H9 (cell line): ENCODE measurements at places on chromosomes 7 and 10. TPM values are rescaled to one million over a fixed set of nuclear protein-coding genes. Genes with fewer than 3 reads are reported as not detected.

DNA sequence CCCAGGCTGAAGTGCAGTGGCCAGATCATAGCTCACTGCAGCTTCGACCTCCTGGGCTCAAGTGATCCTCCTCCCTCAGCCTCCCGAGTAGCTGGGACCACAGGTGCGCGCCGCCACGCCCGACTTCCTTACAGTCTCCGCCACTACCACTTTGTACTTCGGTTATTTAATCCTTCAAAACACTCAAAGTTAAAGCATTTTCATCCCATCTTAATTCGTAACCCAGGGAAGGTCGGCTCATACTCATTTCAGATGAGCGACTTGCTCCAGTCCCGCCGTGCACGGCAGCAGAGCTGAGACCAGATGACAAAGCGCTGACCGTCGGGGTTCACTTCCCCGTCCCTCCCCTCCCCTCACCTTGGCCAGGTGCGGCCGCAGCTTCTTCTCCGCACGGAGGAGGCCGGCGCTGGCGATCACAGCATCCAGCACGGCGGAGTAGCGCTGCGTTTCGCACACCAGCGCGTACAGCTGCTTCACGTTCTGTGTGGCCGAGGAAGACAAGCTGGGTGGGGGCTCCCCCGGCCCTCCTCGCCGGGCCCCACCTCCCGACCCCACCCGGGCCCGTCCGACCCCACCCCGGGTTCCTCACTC is 457 bp downstream of the NSUN5 start:
- no peak for DNase-seq

- no peak for DNase-seq
Measured at GRCh38 chr10:127947211-127947610, 40.3 kb downstream of the PTPRE start.

DNA sequence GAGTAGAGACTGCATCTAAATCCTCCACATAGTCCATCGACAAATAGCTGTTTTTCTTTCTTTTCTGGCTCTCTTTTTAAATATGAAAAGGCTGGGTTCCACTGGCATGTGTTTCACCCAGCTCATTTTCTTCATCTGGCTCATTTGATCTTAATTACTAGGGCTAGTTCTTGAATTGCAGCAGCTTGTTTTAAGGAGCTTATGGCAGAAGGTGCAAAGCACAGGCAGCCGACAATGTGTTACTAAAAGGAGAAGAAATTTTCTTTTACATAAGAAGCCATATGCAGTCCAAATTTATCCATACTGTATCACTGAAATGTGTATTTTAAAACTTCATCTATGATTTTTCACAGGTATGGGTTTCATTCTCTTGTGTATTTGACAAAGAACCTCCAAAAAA is 205.6 kb upstream of the PTER start:
- no peak for DNase-seq

DNA sequence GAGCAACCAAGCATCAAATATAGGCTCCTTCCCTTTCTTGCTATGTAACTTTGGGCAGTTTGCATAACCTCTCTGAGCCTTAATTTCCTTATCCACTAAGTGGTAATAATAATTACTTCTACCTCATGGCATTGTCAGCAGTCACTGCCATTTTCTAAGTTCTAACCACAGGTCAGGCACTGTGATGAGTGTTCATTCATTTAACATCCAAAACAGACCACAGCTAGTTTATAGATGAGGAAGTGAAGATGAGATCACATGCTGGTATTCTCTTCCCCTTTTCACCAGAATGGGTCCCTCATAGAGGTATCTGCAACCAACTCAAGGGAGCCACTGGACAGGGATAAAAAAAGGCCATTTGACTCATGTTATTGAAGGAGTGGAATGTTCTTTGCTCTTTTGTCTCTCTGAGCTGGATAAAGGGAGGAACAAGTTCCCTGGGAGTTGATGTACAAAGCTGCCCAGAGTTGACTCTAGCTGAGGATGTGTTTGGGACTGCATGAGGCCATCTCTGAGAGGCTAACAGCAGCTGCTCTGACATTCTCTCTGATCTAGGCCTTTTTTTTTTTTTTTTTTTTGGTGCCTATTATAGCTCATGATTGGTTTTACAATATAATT is 65.0 kb downstream of the DNAJC12 start:
- DNase-seq: no peak

- no peak for DNase-seq
Measured at GRCh38 chr7:124514471-124514870, 251.1 kb downstream of the GPR37 start.

DNA sequence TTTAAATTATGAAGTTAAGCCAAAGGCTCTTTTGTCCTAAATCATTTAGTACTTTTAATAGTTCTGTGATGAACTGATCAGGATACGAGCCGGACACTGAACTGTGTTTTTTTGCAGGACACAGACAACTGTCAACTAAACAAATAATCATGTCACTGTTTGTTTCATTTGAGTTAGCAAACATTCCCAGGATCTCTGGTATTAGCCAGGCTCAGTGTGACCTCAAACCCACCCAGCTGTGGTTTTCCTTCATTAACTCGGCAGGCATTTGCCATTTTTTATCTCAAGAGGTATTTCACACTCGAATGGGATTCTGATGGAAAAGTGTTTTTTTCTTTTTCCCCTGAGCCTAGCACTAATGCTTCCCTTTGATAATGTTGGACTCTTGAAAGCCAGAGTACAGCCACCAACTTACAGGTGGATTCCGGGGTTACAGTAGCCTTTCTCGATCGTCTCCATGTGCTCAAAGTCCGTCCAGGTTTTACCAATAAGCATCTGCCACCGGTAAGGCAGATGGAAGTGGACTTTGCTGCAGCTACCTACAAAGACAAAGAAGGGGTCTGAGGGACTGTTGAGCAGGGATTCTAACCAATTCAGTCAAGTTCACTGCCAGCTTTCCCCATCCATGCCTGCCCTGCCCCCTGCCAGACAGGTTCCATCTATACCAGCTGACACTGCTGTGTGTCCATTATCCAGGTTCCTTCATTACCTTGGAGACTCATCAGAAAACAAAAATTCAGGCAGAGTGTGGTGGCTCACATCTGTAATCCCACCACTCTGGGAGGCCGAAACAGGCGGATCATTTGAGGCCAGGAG is 33.4 kb downstream of the ZC3HAV1 start:
- DNase-seq: no peak

- no peak for DNase-seq
Measured at GRCh38 chr10:99368646-99369045, 39.5 kb downstream of the CNNM1 start.

- DNase-seq: no peak
Measured at GRCh38 chr7:15885678-15886077, 199.2 kb upstream of the MEOX2 start.

DNA sequence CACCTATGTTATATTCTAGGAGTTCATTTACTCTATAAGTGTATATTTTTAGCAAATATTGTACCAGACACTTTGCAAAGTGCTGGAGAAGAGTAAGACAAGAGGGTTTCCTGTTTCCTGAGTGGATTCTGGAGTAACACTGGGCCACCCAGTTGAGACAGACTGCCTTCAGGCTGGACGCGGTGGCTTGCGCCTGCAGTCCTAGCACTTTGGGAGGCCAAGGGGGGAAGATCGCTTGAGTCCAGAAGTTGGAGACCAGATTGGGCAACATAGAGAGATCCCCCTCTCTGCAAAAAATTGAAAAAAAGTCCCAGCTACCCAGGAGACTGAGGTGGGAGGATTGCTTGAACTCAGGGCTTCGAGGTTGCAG is 772 bp upstream of the ZSCAN25 start:
- no peak for DNase-seq

DNA sequence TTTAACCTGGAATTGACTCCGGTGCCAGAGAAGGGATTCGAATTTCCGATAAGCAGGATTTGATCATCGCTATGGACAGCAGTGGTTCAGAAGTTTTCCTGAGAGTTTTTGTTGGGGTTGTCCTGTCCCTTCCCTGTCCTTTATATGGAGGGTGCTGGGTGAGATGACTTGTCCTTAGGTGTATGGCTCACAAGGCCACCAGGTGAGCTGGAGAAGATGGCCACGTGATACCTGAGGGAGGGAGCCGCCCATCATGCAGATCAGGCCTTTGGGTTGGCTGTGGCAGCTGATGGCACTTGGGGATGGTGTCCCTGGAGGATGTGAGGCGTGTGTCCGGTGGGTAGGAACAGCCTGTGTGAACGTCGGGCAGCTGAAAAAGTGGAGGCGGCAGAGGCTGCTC is 187.7 kb downstream of the PTPN20 start:
- DNase-seq: peak; percentile 21

- DNase-seq: no peak
Measured at GRCh38 chr10:125629758-125630376, 53.1 kb downstream of the TEX36 start.

DNA sequence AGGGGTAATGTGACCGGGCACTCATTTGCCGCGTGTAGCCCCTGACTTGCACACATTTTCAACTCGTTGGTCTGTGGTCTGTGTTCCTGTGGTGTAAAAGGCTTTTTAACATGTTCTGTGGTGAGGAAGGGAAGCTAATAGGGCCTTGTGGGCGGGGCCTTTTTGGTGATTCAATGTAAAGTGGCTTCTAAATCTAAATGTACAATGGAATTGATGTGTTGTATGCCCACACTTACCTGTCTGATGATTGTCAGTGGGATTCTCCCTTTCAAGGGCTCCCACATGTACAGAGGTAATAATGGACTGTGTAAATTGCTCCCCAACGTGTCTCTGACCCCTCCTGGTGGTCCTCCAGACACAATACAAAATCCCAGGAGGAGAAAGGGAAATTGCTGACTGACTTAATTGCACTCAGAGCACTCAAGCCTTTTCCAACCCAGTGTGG is 43.1 kb upstream of the GATAD1 start:
- no peak for DNase-seq

DNA sequence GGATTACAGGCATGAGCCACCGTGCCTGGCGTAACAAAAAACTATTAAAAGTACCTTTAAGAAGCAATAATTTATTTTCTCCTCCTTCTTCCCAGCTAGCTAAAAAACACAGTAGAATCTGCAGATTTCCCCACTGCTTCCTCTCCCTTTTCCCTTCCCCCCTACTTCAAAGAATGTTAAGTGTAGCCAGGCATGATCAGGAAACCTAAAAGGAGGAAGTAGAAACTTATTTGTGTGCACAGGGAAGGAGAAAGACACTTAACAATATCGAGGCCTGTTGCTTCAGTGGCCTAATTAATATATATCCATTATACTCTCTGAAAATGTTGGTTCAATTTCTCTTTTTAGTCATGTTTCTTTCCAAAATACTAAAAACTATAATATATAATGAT is 127.7 kb downstream of the NRBF2 start:
- DNase-seq: no peak

DNA sequence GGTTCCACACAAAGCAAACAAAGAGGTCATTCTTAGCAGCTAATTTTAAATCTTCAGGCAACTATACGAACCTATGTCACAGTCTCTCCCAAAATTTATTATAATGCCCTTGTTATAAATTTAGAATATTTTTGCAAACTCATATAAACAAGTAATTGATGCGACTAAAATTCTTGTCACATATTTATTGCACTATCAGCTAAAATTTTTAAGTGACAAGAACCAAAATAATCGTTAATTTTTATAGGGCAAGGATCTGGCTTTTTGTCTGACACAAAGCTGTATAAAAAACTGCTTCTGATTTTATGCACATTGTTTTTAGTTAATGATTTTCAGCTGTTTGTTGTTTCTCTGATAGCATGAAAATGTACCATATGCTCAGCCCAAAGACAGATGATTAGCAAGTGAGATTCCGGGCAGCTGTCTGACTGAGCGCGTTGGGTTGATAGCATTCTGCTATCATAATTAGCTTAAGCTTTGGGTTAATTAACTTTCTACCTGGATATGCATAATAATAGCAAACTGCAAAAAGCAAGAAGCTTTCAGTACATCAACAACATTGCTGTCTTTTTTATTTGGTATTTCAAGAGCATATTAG is 136.0 kb downstream of the MGMT start:
- DNase-seq: no peak

DNA sequence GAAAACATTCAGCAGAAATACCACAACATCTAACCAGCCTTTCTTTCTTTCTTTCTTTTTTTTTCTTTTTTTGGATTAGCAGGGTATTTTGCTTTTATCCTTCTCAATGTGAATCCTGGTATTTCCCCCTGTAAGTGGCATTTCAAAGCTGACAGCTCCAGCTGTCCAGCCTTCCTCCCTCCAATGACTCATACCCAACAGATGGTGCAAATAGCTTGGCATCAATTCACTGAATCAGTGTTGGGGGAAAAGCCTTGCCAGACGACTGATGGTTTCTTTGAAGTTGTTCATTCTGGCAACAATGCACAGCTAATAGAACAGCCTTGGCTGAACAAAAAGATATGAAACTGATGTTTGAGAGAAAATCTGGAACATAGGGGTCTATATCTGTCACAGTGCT is 316.8 kb upstream of the STEAP1 start:
- no peak for DNase-seq

- no peak for DNase-seq
Measured at GRCh38 chr7:42232275-42232674, 4.7 kb downstream of the GLI3 start.

- no peak for DNase-seq
Measured at GRCh38 chr7:124275411-124275810, 242.5 kb upstream of the TMEM229A start.

Gene EBF3
- total RNA-seq: 0.04 and 0.22 TPM in 2 replicates

Gene SORCS1
- total RNA-seq: 1.3 and 1.7 TPM in 2 replicates

Gene NPSR1
- total RNA-seq: not detected in 2 replicates

Gene CRTAC1
- total RNA-seq: 0.46 and 0.48 TPM in 2 replicates

Gene ATRNL1
- 9.2 and 9.3 TPM in 2 replicates for total RNA-seq

Gene SCIN
- total RNA-seq: 0.44 and 0.50 TPM in 2 replicates

Gene ZNF775
- 9.7 and 10.5 TPM in 2 replicates for total RNA-seq
